Stimulated activated CD8-positive, alpha-beta memory T cell treated with anti-CD3 and anti-CD28 coated beads, Interleukin-15, amount 100 ng/mL, for 1 hour (primary cell): ENCODE measurements at places on chromosomes 1 and 21.

DNA sequence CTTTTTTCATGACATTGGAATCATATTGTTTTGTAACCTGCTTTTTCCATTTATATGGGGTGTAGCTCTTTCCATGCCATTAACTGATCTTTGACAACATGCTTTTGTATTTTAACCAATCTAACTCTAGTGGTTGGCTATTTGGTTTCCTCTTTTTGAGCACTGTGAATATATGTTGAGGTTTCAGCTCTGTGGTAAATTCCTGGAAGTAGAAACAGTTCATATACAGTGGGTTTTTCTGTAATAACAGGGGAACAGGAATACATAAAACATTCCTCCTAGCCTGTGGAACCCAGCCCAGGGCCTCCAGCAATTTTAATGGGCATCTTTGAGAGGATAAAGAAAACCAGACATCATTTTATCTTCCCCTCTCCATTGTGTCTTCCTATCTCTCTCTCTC lies 17.4 kb downstream of the AZIN2 start:
- no peak for DNase-seq

- DNase-seq = no peak
These were observed 449.5 kb upstream of the CAMK1G start for GRCh38 chr1:209134001-209134400.

- DNase-seq = no peak
These were observed 5.0 kb upstream of the TNFRSF8 start for GRCh38 chr1:12057940-12058687.

DNA sequence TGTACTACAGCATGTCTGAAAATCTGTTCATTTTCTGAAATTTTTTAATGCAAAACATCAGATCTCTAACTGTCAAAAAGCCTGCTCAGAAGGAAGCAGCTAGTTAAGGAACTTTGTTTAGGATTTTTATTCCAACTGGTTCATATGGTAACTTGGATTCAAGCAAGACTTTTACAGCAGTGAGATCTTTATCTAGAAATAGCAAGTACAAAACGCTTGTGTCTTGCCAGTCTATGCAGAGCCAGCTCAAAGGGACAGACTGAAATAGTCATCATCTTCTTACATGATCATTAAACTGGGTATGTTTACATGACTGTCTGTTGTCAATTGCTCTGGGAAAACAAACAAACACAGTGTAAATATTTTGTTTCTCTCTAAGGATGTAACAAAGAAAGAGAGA lies 37.6 kb downstream of the DDAH1 start:
- DNase-seq = no peak

GRCh38 chr1:39268112-39268581 lies 63.7 kb downstream of the MACF1 start:
- no peak for DNase-seq

DNA sequence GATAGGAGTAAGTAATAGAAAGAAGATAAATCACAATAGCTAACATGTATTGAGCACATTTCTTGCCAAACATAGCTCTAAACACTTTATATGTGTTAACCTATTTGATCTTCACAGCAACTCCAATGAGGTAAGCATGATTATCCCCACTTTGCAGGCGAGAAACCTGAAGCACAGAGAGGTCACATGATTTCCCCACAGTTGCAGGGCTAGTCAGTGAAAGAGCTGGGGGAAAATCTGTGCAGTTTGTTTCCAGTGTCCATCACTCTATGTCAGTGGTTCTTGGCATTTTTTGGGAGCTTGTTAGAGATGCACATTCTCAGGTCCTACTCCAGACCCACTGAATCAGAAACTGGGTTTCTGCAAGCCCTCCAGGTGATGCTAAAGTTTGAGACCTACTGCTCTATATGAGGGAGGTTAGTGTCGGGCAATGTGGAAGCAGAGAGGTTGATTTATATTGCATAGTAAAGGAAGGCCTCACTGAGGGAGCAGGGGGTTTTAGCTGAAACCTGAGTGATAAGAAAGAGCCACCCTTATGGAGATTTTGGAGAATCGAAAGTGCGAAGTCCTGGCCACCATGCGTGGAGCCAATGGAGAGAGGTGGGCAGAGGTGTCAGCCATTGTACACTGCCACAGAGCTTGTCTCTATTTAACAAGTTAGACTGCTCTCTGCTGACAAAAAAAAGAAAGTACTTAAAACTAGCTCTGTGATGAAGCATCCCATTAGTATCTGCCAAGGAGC lies 20.9 kb downstream of the MCOLN3 start:
- DNase-seq = no peak

- no peak for DNase-seq
These were observed 130.4 kb upstream of the ETS2 start for GRCh38 chr21:38675182-38675824.

- DNase-seq = no peak
These were observed 143.2 kb downstream of the CLEC20A start for GRCh38 chr1:178353524-178353923.

DNA sequence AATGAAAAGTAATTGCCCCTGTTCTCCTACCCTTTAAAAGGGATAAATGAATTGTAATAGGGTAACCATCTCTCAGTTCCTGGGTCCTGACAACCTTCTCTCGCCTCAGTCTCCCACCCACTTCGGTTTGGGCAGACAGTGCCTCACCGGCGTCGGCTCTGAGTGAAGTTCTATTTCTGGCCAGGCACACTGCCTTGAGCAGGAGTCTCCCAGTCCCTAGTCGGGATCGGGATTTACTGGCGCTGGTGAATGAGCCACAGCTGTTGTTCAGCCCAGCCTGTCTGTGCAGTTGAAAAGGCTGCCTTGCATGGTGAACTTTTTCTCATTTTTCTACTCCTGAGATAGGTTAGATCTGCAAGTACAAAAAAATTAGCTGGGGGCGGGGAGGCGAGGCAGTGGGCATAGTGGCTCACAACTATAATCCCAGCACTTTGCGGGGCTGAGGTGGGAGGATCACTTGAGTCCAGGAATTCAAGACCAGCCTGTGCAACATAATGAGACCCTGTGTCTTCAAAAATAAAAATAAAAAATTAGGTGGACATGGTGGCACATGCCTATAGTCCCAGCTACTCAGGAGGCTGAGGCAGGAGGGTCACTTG lies 7.4 kb downstream of the PLEKHM2 start:
- no peak for DNase-seq

GRCh38 chr1:112697781-112698201 lies 9.1 kb downstream of the RHOC start:
- DNase-seq = no peak

GRCh38 chr21:22083899-22084298 lies 1085.7 kb downstream of the NCAM2 start:
- no peak for DNase-seq

GRCh38 chr1:28437924-28438699 lies 67.7 kb upstream of the RCC1 start:
- DNase-seq = no peak

- no peak for DNase-seq
These were observed 660.6 kb upstream of the ADGRL4 start for GRCh38 chr1:79667166-79667565.

DNA sequence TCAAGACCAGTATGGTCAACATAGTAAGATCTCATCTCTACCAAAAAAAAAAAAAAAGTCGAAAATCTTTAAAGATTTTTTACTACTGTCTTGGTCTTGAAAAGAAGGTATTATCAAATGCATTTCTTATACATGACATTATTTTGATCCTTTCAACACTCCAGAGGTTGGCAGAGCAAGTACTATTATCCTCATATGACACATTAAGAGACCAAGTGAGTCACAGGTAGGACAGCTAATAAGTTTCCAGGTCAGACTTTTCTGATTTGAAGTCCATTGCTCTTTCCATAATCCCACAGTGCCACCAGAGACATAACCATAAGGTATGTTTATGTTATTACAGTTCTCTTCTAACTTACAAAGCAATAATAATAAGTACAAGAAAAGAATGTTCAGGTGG lies 15.2 kb downstream of the DBT start:
- no peak for DNase-seq

- no peak for DNase-seq
These were observed 16.5 kb upstream of the FOXO6 start for GRCh38 chr1:41344708-41345159.

GRCh38 chr1:10794724-10795275 lies 1.6 kb downstream of the CASZ1 start:
- DNase-seq = no peak

GRCh38 chr1:66267201-66267940 lies 266.6 kb upstream of the SGIP1 start:
- no peak for DNase-seq

DNA sequence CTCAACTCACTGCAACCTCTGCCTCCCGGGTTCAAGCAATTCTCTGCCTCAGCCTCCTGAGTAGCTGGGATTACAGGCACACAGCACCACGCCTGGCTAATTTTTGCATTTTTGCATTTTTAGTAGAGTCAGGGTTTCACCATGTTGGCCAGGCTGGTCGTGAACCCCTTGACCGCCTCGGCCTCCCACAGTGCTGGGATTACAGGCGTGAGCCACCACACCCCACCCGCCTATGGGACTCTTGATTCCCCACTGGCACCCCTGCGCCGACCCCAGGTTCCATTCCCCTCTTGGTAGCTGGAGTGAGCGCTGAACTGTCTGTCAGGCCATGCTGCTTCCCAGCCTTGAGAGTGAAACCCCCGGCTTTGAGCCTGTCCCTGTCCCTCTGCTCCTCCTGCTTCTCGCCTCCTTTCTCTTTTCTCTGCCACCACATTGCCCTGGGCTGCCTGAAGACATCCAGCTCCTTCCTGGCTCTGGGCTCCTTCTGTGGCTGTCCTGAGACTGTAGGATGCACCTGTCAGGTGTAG lies 48.8 kb downstream of the IER5 start:
- DNase-seq = no peak

- DNase-seq = peak; percentile 14
These were observed 7.6 kb upstream of the ZNF326 start for GRCh38 chr1:89987159-89987819.

DNA sequence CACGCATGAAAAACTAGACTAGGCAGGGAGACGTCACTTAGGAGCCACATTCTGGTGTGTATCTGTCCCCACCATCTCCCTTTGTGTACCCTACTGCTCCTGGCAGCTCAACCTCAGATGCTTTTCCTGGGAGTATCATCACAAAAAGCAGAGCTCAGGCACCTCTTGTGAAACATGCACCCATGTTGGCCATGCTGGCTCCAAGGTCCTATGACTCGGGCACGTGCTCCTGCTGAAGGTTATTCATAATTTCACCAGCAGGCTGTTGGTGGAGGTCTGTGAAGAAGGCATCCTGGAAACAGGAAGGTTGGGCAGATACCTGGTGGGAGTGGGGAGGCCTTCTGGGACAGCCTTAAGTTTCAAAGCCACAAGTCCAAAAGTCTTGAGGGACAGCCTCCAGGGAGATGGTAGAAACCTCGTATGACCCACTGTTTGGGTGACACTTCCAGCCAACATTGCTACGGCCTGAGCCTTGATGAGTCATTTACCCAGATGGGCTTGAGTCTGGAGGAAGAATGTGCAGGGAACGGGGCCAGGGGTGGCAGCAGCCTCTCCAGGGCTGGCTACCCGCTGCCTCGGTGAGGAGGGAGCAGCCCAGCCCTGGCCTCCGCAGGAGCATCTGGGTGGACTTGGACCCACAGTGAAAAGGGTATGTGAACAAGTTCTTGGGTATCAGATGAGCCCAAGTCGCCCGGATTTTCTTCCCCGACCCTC lies 75.8 kb downstream of the PGBD5 start:
- DNase-seq = no peak

- peak; percentile 12 for DNase-seq
These were observed 7.1 kb upstream of the CLDN19 start for GRCh38 chr1:42747125-42747524.

- no peak for DNase-seq
These were observed 128.6 kb downstream of the PRDM2 start for GRCh38 chr1:13828454-13829151.

DNA sequence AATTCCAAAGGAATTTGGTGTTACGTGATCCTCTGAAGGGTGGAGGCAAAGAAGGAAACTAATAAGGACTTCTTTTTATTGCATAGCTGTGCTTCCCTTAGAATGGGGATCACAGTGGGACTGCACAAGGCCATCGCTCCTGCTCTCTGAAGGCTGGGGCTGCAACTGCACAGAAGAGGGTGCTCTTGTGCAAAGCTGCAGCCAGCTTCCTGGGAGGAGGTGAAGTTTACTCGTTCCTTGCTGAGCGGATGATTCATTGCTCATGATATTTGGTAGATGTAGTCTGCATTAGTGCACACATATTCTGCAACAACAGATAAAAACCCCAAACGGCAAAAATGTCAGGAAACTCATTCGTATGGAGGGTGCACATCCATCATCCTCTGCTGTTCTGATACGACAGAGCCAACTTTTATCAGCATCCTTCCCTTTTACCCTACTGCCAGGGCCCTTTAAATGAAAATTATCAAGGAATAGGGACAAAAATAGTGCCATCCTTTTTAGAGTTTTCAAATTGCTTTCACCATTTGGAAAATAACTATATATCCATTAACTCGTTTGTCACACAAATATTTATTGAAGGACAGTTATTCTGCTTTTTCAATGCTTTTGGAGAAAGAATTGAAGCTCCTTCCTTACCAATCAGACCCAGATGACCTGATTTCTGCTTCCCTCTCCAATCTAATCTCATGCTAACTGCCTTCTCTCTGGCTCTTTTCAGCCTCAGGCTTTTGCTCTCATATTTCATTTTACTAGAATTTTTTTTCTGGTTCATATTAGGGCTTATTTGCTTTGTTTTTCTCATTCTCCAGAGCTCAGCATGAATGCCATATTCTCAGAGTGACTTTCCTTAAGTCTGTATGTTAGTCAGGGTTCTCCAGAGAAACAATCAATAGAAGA lies 263.6 kb downstream of the DUSP10 start:
- DNase-seq = peak; percentile 11

GRCh38 chr1:1281533-1282321 lies 1.5 kb downstream of the SCNN1D start:
- no peak for DNase-seq

GRCh38 chr1:94772230-94772641 lies 47.9 kb upstream of the SLC44A3 start:
- no peak for DNase-seq

GRCh38 chr1:17935230-17935629 lies 172.4 kb upstream of the IGSF21 start:
- no peak for DNase-seq

- no peak for DNase-seq
These were observed 258.2 kb upstream of the C1orf105 start for GRCh38 chr1:172162236-172162635.

DNA sequence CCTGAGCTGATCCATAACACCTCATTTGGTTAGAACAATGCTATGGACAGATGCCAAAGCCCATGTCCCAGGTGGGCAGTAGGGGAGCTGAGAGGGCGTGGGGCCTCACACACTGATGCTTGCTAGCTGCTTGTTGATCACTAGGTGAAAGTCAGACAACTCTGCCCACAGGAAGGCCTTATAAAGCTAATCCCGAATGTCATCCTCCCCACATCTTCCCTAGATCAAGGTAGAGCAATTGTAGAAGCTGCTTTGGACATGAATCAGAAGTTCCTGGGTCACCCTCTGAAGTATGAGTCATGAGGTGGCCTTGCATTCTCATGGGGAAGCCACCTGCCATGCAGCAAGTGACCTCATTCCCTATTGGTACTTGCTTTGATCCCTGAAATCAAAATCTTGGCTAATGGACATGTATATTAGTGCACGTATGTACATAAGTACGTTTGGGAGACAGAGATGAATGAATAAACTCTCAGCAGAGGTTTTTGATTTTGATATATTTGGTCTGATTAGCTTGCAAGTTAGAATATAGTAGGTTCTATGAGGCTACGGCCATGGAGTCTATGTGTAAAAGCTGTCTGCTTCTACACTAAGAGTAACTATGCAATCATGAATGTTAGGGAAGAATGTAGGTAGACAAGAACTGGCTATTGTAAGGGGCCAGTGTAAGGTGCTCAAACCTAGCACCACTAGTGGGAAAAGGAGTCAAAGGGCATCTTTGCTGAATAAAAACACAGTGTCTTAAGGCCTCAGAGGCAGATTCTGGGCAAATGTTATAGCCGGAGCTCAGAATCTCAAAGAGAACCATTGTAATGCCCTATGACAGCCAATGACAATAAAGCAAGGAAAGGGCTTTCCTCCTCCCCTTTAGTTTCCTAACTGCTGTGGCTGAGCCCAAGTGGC lies 52.6 kb downstream of the ABCA4 start:
- DNase-seq = no peak
